Transverse colon (tissue), 4 donors: ENCODE measurements at places on chromosomes 3 and 15. TPM values are rescaled to one million over a fixed set of nuclear protein-coding genes. Genes with fewer than 3 reads are reported as not detected.

LMAN1L gene
- total RNA-seq, result not detected

CPLX3 gene
- total RNA-seq, result not detected

GRCh38 chr3:44208086-44208485 is 33.6 kb upstream of the TOPAZ1 start:
- no peaks in the 10 kb centered on the region for H3K4me1 ChIP-seq
- H3K4me3 ChIP-seq, result no peak overlapping the region
- H3K27ac ChIP-seq, result no peak overlapping the region
- DNase-seq, result no peak

- H3K36me3 ChIP-seq, result no peaks in the 10 kb centered on the region
- no peak overlapping the region for H3K4me3 ChIP-seq
- DNase-seq, result no peak
- H3K4me1 ChIP-seq, result peaks cover 5% of the 10 kb centered on the region
Observed at GRCh38 chr15:98923171-98923570, 84.4 kb downstream of the PGPEP1L start.

- no peak overlapping the region for H3K27ac ChIP-seq
- no peak overlapping the region for H3K4me3 ChIP-seq
- no peak for DNase-seq
- no peaks in the 10 kb centered on the region for H3K4me1 ChIP-seq
- no peaks in the 10 kb centered on the region for H3K36me3 ChIP-seq
- no peaks in the 10 kb centered on the region for H3K27me3 ChIP-seq
Observed at GRCh38 chr3:60746695-60747416, 504.4 kb downstream of the FHIT start.

DNA sequence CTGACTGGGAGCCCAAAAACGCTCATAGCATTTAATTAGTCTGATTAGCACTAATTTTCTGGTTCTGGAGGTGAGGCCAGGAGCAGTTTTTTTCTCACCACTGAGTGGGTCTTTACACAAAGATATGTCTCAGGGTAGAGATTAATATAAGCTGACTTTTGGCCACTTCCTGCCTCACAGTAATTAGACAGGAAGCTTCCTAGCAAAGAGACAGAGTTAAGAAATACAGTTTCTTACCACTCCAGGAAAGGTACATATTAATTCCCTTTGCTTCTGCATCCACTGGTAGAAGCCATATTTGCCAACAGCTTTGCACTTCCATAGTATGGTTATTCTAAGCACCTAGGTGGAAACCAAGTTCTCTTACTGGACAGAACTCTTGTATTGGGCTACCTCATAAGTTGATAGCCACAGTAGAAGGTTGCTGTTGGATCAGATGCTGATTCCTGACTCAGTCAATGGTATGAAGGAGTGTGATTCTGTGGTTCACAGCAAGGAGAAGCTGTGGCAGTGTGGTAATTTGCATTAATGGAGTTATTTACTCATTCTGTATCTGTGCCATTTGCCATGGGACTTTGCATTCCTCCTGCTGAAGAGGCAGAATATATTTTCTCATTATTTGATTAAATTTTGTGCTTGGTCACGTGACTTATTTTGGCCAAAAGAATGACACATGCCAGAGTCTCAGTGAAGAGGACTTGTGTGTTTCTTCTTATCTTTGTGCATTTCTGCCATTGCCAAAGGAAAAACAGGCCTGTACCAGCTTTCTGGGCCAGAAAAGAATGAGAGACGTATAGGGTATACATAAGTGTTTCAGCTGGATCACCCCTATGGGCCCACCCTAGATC is 17.5 kb upstream of the ZBTB20 start:
- no peaks in the 10 kb centered on the region for H3K4me1 ChIP-seq
- DNase-seq, result no peak
- no peak overlapping the region for H3K4me3 ChIP-seq
- H3K36me3 ChIP-seq, result no peaks in the 10 kb centered on the region
- no peak overlapping the region for H3K27ac ChIP-seq

CEMIP gene
- total RNA-seq, result not detected

GRCh38 chr15:82044373-82045178 is 1.2 kb downstream of the MEX3B start:
- H3K4me1 ChIP-seq, result peaks cover 35% of the 10 kb centered on the region
- DNase-seq, result peak; percentile 26

SSUH2 gene
- not detected for total RNA-seq

TFRC gene
- total RNA-seq, result 212 TPM

DNA sequence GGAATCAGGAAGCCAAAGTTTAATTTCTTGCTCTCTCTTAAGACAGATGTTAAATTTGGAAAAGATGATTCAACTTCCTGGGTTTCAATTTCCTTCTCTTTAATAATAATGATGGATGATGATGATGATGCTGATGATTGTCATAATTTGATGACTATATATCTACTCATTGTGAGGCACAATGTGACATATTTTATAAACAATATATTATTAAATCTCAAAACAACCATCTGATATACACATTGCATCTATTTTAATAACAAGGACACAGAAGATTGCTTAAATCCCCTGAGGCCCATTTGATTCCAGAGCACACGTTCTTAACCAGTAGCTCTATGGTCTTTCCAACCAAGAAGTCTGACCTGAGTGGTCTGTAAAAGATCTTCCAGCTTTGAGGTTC is 124.0 kb downstream of the CNTN6 start:
- no peaks in the 10 kb centered on the region for H3K36me3 ChIP-seq
- H3K4me1 ChIP-seq, result no peaks in the 10 kb centered on the region
- no peak overlapping the region for H3K27ac ChIP-seq
- no peak overlapping the region for H3K4me3 ChIP-seq
- no peak for DNase-seq
- H3K27me3 ChIP-seq, result no peaks in the 10 kb centered on the region

DNA sequence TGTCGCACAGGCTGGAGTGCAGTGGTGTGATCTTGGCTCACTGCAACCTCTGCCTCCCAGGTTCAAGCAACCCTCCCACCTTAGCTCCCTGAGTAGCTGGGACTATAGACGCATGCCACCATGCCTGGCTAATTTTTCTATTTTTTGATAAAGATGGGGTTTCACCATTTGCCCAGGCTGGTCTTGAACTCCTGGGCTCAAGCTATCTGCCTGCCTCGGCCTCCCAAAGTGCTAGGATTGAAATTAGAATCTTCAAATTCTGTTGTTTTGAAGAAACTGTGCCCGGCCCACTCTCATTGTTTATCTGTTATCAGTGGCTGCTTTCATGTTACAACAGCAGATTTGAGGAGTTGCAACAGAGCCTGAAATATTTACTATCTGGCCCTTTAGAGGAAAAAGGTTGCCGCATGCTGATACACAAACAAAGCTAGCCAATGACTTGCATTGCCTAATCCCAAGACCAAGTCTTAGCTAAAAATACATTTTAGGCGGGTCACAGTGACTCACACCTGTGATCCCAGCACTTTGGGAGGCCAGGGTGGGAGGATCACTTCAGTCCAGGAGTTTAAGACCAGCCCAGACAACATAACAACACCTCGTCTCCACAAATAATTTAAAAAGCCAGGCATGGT is 43.2 kb upstream of the PPP4R2 start:
- no peaks in the 10 kb centered on the region for H3K27me3 ChIP-seq
- no peak overlapping the region for H3K4me3 ChIP-seq
- DNase-seq, result no peak
- no peak overlapping the region for H3K27ac ChIP-seq
- H3K4me1 ChIP-seq, result peaks cover 11% of the 10 kb centered on the region

UPK1B gene
- 0.95 TPM for total RNA-seq

- no peak for DNase-seq
- no peaks in the 10 kb centered on the region for H3K36me3 ChIP-seq
- H3K27ac ChIP-seq, result no peak overlapping the region
- H3K4me3 ChIP-seq, result no peak overlapping the region
- H3K27me3 ChIP-seq, result no peaks in the 10 kb centered on the region
Observed at GRCh38 chr3:62436785-62437184, 63.4 kb upstream of the FEZF2 start.

GRCh38 chr15:99735868-99736267 is 2.6 kb upstream of the LYSMD4 start:
- H3K4me3 ChIP-seq, result no peak overlapping the region
- H3K27ac ChIP-seq, result no peak overlapping the region
- H3K36me3 ChIP-seq, result no peaks in the 10 kb centered on the region
- no peak for DNase-seq

DNA sequence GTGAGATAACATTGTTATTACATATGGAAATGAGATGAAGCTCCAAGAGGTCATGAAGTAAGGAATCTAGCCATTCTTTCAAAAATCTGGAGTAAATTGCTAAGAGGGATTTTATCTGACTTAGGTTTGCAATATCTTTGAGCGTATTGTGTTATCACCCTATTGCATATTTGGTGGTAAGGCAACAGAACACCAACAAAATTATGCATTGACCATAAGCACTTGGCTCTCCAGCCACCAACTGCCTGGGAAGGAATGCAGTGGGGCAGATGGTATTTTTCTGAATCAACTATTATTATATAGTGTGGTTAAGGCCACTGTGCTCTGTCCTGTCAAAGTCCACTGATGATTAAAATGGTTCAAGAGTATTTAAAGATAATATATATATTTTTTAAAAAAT is 287.9 kb upstream of the SEMA6D start:
- H3K27me3 ChIP-seq, result no peaks in the 10 kb centered on the region
- H3K27ac ChIP-seq, result no peak overlapping the region

DNA sequence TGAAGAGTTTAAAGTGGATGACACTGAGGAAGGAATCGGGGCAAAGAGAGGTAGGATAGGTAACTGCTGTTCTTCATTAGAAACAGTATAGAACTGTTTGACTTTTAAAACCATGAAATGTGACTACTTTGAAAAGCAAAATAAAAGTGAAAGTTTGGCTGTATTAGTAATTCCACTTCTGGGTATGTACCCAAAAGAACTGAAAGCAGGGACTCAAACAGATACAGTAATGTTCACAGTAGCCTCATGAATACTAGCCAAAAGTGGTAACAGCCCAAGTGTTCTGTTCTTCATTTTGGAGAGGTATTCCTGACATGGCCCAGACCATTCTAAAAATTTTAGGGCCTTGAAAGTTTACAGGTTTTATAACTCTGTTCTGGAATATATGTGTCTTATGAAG is 1055.4 kb downstream of the TBL1XR1 start:
- H3K27me3 ChIP-seq, result no peaks in the 10 kb centered on the region
- no peak overlapping the region for H3K4me3 ChIP-seq
- H3K36me3 ChIP-seq, result no peaks in the 10 kb centered on the region
- DNase-seq, result no peak
- H3K4me1 ChIP-seq, result no peaks in the 10 kb centered on the region

DNA sequence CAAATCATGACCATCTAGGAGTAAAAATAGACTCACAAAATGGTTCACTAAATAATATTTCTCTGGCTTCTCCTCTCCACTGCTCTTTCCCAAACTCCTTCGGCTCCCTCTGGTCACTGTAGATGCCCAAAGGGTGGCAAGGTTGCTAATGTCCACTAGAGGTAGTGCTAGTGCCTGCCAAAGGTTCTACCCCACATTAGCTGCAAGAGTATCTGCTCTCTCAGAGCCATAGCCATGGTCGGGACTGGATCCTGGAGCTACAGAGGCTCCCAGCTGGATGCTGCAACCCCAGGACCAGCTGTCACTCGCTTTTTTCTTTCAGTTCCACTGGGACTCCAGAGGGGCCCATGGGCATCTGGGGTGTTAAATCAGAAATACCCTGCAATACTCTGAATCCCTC is 8.5 kb downstream of the HTR3D start:
- no peak overlapping the region for H3K27ac ChIP-seq
- no peak for DNase-seq
- H3K27me3 ChIP-seq, result no peaks in the 10 kb centered on the region
- no peaks in the 10 kb centered on the region for H3K36me3 ChIP-seq

GATM gene
- total RNA-seq, result 17.8 TPM

- H3K27ac ChIP-seq, result no peak overlapping the region
- H3K36me3 ChIP-seq, result no peaks in the 10 kb centered on the region
- peak; percentile 37 for DNase-seq
- no peak overlapping the region for H3K4me3 ChIP-seq
- H3K27me3 ChIP-seq, result no peaks in the 10 kb centered on the region
Observed at GRCh38 chr3:52204337-52205073, 6.5 kb downstream of the ALAS1 start.

GRCh38 chr3:8635631-8636030 is 9.0 kb downstream of the SSUH2 start:
- H3K4me3 ChIP-seq, result no peak overlapping the region
- H3K27ac ChIP-seq, result no peak overlapping the region
- no peaks in the 10 kb centered on the region for H3K27me3 ChIP-seq
- no peaks in the 10 kb centered on the region for H3K4me1 ChIP-seq
- H3K36me3 ChIP-seq, result no peaks in the 10 kb centered on the region

DNA sequence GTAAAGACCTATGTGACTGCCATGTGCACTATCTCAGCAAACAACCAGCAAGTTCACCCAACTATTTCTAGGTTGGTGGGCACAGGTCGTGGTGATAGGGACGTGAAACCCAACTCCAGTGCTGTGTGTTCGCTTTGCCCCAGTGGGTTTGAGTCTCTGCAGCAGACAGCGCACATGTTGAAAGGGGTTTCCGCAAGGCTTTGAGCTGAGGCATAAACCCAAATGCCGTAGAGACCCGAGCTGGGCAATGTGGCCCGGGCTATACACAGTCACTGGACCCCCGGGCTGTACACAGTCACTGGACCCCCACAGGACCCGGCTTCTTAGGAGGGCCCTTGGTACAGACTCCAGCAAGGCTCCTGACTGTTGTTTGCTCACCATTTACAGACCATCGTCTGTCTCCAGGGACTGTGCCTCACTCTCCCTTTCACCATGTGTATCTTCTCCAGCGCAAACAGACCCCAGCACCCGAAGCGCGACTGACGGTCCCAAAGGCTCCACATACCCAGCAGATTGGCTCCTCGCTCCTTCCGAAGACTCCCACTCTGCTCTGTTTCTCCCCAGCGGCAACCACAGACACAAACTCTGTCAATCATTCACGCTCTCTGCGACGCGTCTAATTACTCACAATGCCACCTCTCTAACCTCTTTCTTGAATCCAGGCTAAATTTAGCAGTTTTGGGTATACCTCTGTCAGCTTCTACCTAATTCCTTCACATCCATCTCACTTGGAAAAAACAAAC is 31.2 kb downstream of the PCSK6 start:
- no peak for DNase-seq
- H3K36me3 ChIP-seq, result no peaks in the 10 kb centered on the region
- no peaks in the 10 kb centered on the region for H3K27me3 ChIP-seq
- no peak overlapping the region for H3K4me3 ChIP-seq
- peak overlapping the region; percentile 44 for H3K27ac ChIP-seq

DNA sequence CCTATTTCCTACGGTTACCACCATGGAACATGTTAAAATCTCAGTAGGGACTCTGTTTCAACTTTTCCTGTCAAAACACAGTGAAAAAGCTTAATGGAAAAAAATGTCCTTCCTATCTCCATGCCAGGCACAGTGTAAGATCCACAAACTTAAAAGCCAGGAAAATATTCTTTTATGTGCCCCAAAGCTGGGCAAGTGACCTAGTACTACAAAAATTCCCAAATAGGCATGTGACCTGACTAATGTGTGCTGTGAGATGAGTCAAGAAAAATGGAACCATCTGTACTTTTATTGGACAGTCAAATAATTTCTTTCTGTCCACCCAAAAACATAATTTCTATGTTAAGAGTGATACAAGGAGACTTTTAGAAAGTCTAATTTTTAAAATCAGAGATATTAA is 406.0 kb downstream of the ZBTB20 start:
- no peaks in the 10 kb centered on the region for H3K4me1 ChIP-seq
- no peak overlapping the region for H3K4me3 ChIP-seq
- H3K27ac ChIP-seq, result no peak overlapping the region
- no peaks in the 10 kb centered on the region for H3K27me3 ChIP-seq
- DNase-seq, result no peak

GRCh38 chr3:197951392-197951990 is 1.5 kb downstream of the RPL35A start:
- H3K4me3 ChIP-seq, result peak overlapping the region; percentile 83
- H3K4me1 ChIP-seq, result peaks cover 41% of the 10 kb centered on the region
- peaks cover 40% of the 10 kb centered on the region for H3K36me3 ChIP-seq
- DNase-seq, result no peak
- H3K27ac ChIP-seq, result peak overlapping the region; percentile 89
